Activated naive CD4-positive, alpha-beta T cell (primary cell): ENCODE measurements at places on chromosomes 7 and 10.

GRCh38 chr7:36949711-36950600 lies 225.7 kb upstream of the AOAH start:
- DNase-seq = no peak

DNA sequence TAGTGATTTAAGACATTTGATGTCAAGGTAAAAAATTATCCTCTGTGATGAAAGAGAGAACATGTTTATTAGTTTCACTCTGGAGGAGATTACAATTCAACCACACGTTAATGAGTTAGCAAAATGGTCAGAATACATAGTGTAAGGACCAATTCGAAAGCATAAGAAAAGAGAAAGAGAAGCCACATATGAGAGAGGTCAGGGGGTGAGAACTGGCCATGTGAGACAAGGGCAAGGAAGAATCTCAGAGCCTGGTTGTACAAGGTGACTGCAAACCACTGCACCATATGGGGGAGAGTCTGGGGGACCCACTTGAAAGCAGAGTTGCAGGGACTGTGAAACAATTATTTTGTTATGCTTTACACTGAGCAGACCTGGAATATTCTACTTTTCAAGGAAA lies 27.7 kb upstream of the BET1 start:
- DNase-seq = no peak

DNA sequence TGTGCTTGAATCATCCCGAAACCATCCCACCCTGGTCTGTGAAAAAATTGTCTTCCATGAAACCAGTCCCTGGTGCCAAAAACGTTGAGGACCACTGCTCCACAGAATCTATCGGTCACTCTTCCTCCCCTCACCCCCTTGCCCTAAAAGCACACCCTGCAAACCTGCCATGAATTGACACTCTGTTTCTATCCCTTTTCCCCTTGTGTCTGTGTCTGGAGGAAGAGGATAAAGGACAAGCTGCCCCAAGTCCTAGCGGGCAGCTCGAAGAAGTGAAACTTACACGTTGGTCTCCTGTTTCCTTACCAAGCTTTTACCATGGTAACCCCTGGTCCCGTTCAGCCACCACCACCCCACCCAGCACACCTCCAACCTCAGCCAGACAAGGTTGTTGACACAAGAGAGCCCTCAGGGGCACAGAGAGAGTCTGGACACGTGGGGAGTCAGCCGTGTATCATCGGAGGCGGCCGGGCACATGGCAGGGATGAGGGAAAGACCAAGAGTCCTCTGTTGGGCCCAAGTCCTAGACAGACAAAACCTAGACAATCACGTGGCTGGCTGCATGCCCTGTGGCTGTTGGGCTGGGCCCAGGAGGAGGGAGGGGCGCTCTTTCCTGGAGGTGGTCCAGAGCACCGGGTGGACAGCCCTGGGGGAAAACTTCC lies 784 bp upstream of the SERPINE1 start:
- no peak for DNase-seq

- DNase-seq = no peak
These were observed 113.6 kb upstream of the SEM1 start for GRCh38 chr7:96823274-96823673.

- no peak for DNase-seq
These were observed 43.3 kb downstream of the SFTPD start for GRCh38 chr10:79905322-79906314.

- DNase-seq = no peak
These were observed 4.9 kb upstream of the YKT6 start for GRCh38 chr7:44195889-44196288.
